ENCODE measurements at places on chromosomes 13 and 19.

GRCh38 chr19:6800991-6801484 lies 28.5 kb downstream of the VAV1 start:
- peak; percentile 99 for DNase-seq

DNA sequence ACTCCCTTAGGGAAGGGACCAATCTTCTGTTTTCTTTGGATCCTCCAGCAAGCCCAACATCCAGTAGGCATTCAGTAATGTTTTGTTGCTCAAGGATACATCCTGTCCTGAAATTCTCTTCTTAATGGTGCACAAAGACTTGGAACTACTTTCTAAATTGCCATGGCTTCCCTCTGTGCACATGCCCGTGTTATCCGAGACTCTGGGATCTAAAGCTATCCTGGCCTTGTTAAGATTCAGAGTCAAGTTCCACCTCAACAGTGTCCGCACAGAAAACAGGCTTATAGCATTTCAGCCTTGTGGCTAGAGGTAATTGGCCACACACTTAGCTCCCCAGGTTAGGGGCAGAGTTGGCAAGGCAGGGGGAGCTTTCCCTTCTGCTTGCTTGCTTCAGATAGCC lies 71.8 kb downstream of the CBY2 start:
- DNase-seq, result no peak

DNA sequence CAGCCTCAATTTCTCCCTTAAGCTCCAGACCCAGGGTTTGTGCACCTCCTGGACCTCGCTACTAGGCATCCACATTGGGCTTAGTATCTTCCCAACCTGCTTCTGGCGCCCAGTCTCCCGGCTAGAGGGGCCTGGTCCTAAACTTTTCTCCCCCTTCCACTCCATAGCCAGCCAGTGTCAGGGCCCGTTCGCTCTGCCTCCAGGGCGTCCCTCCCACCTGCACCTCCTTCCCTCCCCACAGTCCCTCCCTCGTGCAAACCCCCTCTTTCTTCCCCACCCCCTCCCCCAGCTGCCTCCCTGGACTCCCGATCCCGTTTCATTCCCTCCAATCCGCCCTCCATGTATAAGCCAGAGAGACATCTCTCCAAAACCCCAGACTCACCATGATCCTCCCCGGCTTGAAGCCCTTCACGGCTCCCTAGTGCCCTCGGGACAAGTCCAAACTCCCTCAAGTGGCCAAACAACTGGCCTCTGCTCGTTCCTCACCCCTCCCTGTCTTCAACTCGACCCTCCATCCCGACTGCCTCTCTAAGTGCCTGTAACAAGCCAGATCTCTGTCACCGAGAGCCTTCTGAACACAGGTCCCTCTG lies 997 bp upstream of the SAMD4B start:
- peak; percentile 9 for DNase-seq

GRCh38 chr19:8155318-8155717 lies 5.9 kb upstream of the FBN3 start:
- no peak for DNase-seq

- no peak for DNase-seq
These were observed 199.4 kb upstream of the IPO5 start for GRCh38 chr13:97753942-97754670.

DNA sequence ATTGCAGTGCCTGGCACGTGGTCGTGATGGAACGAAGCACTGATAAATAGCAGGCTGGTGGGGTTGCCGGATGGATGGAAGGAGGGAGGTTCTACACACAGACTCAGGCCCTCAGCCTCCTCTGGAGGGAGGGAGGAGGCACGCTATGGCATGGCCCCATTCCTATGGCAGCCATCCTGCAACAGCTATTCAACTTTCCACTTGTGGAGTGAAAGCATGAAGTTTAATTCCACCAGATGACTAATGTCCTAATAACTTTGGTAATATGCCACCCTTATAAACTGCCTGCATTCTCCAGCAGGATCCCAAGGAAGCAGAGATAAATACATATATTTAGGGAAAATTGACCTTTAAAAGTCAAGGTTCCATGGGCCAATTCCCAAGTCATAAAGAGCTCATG lies 92.4 kb downstream of the KL start:
- no peak for DNase-seq

DNA sequence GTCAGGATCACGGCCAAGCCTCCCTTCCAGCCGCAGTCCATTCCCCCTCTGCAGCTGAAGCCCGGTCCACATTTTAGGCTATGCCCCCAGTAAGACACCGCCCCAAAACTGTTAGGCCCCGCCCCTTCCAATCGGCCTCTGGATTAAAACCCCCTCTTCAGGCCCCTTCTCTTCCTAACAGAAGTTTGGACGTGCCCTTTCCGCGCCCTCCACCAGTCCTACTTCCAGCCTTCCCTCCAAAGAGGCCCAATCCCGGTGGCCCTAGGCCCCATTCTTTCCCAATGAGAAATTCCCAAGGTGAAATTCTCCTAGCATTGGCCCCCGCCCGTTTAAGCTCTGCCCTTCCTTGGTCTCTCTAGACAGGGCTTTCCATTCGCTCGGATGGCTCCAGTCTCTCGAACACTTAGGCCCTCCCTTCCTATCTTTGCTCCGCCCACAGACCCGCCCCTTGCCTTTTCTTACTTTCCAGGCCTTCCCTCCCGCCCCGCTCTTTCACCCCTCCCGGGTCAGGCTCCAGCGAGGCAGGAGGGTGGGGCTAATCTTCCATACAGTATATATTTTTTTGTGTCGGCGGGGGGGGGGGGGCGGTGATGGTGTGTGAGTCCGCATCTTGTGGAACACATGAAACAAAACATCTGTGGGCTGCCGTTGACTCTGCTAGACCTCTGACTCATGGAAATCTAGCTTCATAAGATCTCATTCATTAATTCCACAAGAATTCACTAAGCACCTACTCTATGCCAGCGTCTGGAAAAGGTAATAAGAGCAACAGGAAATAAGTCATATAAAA lies 13.6 kb downstream of the LTBP4 start:
- peak; percentile 79 for DNase-seq

GRCh38 chr13:98439126-98439828 lies 137.6 kb downstream of the STK24 start:
- DNase-seq, result no peak

DNA sequence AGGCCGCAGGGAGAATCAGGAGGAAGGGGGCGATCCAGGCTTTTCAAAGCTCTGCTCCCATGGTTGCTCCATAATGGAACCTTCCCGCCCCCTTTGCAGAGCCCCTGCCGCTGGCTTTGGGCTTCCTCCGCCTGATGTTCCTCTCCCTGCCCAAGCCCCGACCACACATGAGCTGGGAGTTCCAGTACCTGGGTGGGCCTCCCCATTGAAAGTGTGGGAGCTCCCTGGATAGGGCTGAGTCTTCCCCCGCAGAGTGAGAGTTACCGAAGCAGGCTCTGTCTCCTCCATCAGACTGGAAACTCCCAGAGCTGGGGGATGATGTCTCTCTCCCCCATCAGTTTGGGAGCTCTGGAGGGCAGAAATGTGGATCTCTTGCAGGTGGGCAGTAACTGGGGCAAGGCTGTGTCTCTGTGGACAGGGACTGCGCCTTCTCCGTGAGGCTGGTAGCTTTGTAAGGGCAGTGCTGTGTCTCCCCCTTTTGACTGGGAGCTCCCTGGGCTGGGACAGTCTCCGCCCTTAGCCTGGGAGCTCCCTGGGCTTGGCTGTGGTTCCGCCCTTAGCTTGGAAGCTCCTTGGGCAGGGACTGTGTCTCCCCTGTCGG lies 722 bp downstream of the DCAF15 start:
- peak; percentile 46 for DNase-seq

- DNase-seq, result no peak
These were observed 365.4 kb downstream of the ITGBL1 start for GRCh38 chr13:101817898-101818297.

DNA sequence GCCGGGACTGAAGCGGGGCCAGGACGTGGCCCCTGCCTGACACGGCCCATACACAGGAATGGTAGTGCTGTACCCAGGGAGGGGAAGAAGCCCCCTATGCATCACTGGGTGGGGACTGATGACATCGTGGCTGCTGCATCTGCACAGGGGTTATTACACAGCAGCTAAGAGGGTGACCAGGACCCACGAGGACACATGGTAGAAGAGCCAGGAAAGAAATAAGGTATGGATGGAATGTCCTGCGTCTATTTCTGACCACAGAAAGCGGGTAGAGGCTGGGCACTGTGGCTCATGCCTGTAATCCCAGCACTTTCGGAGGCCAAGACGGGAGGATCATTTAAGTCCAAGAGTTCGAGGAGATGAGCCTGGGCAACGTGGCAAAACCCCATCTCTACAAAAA lies 24.1 kb downstream of the DCAF15 start:
- DNase-seq, result no peak

- DNase-seq, result no peak
These were observed 34.5 kb downstream of the PLEKHJ1 start for GRCh38 chr19:2201473-2202148.

DNA sequence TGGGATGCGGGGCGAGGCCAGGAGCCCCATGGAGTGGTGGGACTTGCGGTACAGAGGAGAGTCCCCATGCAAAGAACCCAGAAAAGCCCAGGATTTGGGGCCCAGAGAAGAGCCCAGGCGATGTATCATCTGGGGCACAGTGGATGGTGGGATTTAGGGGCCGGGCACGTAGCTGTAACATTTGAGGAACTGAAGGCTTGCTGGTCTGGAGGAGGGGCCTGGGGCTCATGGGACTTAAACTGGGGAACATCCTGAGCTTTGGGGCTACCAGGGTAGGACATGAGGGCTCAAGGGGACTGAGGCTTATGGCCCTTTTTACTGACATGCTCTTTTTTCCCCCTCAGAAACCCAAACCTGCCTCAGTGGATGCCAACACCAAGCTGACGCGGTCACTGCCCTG lies 13.5 kb downstream of the MED25 start:
- no peak for DNase-seq

DNA sequence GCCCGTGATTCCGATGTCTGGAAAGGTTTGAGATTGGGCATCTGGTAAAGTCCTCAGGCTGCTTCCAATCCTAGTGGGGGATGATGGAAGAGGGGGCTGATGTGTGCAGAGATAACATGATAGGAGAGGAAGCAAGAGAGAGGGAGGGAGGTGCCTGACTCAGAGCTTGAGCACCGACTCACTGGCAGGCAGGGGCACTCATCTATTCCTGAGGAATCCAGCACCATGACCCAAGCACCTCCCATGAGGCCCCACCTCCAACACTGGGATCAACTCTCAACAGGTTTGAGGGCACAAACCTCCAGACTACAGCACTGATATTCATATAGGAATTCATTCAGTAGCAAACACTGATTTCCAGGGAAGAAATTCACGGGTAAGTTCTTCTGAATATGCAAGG lies 5.6 kb upstream of the SIGLEC9 start:
- DNase-seq, result peak; percentile 24

DNA sequence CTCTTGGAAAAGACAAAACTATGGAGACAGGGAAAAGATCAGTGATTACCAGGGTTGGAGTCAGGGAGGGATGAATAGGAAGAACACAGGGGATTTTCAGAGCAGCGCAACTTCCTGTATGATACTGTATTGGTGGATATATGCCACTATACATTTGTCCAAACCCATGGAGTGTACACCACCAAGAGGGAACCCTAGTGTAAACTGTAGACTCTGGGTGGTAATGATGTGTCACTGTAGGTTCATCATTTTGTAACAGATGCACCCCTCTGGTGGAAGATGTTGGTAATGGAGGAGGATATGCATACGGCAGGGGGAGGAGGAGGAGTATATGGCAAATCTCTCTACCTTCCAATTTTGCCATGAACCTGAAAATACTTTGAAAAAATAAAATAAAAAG lies 68.1 kb downstream of the UFM1 start:
- DNase-seq, result peak; percentile 73

DNA sequence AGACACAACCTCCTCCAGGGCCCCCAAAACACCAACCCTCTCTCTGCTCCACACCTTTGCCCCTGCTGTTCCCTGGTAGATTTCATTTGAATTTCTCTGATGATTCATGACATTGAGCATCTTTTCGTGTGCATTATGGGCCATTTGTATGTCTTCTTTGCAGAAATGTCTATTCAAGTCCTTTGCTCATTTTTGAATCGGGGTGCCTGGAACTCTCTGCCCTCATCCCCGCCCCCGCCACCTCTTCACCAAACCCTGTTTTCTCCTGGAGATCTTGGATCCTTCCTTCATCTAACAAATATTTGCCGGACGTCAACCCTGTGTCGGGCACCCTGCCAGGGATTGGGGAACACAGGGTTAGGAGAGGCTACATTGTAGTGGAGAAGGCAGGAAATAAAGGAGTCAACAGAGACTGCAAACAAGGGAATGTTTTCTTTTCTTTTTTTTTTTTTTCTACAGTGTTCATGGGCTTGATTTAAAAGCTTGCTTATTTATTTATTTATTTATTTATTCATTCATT lies 25.5 kb upstream of the SLC1A5 start:
- DNase-seq, result peak; percentile 43

DNA sequence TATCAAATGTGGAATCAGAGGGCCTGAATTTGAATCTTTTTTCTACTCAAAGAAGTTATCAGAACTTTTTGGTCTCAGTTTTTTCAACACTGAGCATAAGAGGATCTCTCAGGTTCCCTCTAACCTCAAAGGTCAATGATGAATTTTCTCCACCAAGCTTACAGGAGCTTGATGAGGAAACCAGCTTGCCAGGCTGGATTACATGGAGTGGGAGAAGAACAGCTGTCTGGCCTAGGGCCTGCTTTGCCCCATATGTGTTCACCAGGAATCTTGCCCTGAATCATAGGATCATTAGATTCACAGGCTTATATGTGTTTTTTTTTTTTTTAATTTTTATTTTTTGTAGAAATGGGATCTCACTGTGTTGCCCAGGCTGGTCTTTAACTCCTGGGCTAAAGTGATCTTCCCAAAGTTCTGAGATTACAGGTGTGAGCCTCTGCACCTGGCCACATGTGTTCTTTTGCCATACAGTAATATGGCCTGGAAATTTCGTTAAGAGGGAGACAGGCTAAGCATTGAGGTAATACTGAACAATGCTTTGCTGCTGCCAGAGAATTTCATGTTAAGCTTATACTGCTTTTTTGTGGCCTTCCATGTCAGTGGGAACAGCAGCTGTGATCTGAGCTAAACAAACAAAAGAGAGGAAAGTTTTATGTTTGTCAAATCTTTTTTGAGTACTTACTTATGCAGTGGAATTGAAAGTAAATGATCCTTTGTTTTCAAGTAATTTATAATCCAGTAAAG lies 110.6 kb downstream of the DNAJC3 start:
- no peak for DNase-seq

DNA sequence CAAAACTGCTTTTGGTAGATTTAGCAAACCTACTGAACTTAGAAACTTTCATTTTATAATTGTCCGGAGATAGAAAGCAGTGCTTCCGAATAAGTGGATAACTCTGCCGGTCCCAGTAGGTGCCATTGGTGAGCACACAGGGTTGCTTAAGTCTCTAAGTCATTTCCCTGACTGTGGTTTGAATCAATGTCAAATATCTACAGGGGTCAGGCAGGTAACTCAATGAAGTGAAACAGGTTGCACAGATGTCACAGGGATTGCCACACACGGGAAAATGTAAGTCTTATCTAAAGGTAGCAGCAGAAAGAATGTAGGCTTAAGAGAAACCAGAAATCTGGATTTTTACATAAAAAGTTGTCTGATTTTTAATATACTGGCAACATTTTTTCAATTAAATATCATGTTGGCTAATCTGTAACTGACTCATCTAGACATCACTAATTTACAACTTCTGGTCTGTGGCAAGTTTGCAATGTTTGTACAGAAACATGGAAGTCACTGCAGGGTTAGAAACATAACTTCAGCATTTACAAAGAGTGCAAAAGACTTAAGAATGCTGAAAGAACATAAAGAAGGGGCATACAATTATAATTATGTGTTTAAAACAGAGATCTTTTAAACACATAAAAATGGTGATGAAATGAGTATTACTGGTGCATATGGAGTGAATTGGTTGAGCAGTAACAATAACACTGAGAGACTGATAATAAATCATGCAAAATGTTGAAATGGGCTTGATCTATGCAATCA lies 14.3 kb upstream of the LRRC63 start:
- peak; percentile 56 for DNase-seq
